ENCODE measurements at places on chromosomes 4 and X. TPM values are rescaled to one million over a fixed set of nuclear protein-coding genes. Genes with fewer than 3 reads are reported as not detected.

DNA sequence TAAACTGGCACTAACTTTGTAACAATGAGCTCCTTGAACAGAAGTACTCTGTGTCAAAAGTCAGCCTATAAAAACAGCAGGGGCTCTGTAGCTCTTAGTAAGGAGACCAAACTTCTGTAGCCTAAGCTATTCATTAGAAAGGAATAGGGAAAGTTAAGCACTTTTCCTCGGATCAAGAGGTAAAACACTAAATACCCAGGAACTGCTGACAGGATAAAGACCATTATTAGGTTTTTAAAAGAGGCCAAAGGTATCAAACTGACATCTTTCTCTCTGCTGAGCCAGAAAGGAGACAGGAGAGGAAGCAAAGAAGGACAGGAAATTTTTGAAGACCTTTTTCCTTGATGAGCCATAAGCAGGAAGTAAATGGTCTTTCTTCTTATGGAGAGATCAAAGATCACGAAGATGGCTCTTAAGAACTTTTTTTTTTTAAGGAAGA is 31.9 kb downstream of the ANAPC10 start:
- no peak for DNase-seq

- DNase-seq: no peak
These were observed 4.9 kb downstream of the SEPTIN11 start for GRCh38 chr4:76954489-76954888.

- DNase-seq: no peak
These were observed 63.5 kb downstream of the ENOPH1 start for GRCh38 chr4:82493721-82494425.

DNA sequence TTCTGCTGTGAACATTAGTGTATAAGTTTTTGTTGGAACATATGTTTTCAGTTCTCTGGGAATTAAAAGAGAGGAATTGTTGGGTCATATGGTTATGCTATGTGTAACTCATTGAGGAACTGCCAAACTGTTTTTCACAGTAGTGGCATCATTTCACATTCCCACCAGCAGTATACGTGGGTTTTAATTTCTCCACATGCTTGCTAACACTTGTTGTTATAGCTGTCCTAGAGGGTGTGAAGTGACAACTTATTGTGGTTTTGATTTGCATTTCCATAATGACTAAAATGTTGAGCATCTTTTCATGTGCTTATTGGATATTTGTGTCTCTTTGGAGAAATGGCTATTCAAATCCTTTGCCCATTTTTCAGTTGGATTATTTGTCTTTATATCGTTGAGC is 13.7 kb downstream of the APELA start:
- no peak for DNase-seq

GRCh38 chrX:52979993-52980392 is 21.7 kb upstream of the FAM156A start:
- no peak for DNase-seq

DNA sequence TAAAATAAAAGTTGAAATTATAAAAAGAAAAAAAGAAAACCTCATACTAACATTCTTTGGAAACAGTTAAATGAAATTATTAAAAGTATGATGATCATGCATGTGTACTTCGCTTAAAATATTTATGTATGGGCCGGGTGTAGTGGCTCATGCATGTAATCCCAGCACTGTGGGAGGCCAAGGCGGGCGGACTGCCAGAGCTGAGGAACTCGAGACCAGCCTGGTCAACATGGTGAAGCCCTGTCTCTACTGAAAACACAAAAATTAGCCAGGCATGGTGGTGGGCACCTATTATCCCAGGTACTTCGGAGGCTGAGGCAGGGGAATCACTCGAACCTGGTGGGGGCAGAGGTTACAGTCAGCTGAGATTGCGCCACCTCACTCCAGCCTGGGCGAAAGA is 952.2 kb upstream of the FTHL17 start:
- no peak for DNase-seq

Gene UGT2B15
- polyA plus RNA-seq: 0.75 TPM

DNA sequence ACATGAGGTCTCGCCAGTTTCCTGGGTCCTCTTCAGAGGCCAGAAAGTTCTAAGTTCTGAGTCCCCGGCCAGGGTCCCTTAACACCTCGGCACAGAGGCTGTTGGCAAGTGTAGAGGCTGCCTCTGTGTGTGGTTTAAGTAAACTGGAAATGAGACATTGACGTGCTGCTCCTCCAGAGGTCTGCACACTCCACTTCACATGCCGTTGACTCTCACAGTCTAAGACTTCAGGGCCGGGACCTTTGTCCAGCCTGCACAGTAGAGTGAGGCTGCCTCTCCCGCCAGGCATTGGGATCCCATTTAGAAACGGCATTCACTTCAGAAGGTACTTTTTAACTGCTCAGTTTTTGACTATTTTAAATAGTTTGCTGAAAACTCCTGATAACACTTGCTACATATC is 10.6 kb upstream of the TADA2B start:
- no peak for DNase-seq

- no peak for DNase-seq
These were observed 350.9 kb downstream of the CAMK2D start for GRCh38 chr4:113410686-113411085.

DNA sequence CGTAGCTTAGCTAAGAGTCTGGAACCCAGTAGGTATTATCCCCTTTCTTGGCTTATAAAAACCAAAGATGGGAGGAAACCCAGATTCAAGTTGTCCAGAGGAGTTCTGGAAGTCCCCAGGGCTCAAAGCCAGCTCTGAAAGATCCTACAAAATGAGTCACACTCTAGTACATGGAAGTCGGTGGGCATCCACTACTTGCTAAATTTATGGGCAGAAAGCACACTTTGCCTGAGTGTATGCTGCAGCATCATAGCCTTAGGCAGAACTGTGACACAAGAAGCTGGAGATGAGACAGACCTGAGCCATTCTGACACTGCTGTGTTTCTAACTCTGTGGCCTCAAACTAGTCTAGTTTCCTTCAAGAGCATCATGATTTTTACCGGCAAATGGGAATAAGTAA is 429.3 kb downstream of the AFF2 start:
- no peak for DNase-seq

Gene ARMCX1
- 33.5 TPM for polyA plus RNA-seq

GRCh38 chrX:69562904-69563578 is 52.9 kb upstream of the EDA start:
- DNase-seq: no peak

DNA sequence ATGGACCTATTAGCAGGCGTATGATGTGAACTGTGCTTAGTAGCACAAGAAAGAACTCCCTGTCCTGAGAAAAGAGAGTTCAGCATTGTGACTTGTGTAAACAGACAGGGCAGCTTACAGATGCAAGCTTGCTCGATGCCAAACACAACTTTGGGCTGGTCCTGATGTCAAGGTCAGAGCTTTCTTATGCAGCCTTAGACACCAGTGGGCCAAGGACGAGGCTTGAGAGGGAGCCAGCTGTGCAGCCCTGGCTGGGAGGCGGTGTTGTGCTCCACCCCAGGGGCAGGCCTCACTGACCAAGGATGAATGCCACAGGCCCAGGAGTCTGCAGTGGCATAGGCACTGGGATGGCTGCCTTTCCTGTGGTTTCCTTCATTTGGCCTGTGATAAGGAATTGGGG is 35.4 kb downstream of the JADE1 start:
- no peak for DNase-seq

- no peak for DNase-seq
These were observed 360.2 kb downstream of the ZIC3 start for GRCh38 chrX:137926090-137926489.

DNA sequence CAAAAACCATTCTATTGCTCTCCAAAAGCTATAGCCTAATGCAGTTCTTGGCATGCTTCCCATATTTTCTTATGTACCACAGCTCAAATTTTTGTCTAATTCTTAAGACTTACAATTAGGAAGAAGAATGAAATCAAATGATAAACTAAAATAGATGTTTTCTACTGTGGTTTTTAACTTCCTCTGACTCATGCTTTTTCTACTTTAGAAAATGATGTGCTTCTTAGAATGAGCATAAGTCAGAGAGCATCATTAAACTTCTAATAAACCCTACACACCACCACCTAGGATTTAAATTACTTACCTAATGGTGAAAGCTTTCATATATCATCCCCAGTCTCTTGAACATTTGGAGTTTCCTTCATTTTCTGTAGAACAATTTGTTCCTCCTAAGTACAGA is 217.0 kb upstream of the NDST3 start:
- no peak for DNase-seq

Gene NLGN3
- polyA plus RNA-seq: 1.2 TPM

DNA sequence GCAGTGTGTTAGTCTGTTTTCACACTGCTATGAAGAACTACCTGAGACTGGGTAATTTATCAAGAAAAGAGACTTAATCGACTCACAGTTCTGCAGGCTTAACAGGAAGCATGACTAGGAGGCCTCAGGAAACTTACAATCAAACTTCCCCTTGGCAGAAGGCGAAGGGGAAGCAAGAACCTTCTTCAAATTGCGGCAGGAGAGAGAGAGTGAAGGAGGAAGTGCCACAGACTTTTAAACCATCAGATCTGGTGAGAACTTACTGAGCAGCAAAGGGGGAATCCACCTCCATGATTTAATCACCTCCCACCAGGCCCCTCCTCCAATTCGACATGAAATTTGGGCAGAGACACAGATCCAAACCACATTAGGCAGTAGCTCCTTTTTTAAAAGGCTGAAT is 59.2 kb upstream of the LEF1 start:
- no peak for DNase-seq

Gene CXCL1
- 1.6 TPM for polyA plus RNA-seq

- DNase-seq: no peak
These were observed 42.9 kb downstream of the EVC start for GRCh38 chr4:5753766-5754528.

GRCh38 chr4:147195386-147195785 is 249.7 kb upstream of the TTC29 start:
- no peak for DNase-seq

- DNase-seq: no peak
These were observed 38.4 kb upstream of the ZNF518B start for GRCh38 chr4:10495651-10496050.

DNA sequence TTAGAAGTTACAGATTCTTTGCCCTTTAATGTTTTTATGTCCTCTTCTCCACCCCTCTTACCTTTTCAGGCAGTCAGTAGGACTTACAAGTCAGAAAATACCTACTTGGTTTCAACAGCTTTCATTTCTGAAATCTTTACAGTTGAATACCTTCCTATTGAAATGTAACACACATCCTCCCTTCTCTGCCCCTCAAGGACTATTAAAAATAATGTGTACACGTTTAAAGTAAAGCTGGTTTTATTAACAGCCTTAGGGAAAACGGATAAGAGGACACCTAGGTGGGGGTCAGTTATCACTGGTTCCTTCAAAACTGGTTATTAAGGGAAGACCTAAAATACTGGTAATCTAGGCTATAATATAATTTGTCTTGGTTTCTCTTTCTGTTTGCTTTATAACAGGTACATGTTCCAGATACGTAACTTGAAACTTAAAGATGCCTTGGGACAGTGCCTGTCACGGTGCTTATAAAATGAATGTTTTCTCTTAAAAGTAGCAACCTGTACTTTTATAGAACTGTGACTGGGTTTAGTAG is 1.8 kb downstream of the CCSER1 start:
- DNase-seq: no peak

DNA sequence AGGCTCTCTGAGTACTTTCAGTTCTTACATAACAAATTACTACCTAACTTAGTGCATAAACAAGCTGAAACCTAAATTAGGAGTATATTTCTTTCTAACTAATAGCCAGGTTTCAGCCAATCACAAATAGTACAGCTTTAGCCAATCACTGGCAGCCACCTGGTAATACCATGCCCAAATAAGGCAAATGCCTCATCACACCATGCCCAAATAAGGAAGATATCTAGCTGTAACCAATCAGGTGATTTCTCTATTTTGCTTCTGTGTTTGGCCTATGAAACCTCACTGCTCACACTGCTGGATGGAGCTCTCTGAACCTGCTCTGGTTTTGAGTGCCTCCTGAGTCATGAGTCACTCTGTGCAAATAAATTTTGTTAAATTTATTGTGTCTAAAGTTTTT is 113.5 kb downstream of the DDIT4L start:
- DNase-seq: no peak

- no peak for DNase-seq
These were observed 6.8 kb upstream of the ANOS1 start for GRCh38 chrX:8738588-8739189.

DNA sequence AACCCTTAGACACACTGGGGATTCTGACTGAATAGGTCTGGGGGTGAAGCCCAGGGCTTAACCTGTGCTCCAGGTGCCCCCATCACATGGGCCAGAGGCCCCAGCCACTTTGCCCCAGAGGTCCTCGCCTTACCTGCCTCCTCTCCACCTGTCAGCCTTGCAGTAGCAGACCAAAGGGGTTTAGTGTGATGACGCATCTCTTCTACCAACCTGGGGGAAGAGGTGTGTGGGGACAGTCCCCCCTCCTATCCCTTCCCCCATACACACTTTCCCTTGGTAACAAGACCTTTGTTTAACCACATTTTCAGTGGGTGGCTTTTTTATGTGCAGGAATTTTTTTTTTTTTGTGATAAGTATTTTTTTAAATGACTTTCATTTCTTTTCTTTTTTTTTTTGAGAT is 6.3 kb downstream of the CLCN4 start:
- no peak for DNase-seq

GRCh38 chr4:11628093-11628725 is 199.5 kb upstream of the HS3ST1 start:
- no peak for DNase-seq

- DNase-seq: no peak
These were observed 168.7 kb downstream of the DLG3 start for GRCh38 chrX:70613295-70613694.

Gene SPANXD
- not detected for polyA plus RNA-seq

- no peak for DNase-seq
These were observed 79.0 kb downstream of the AFAP1 start for GRCh38 chr4:7860600-7861163.

Gene AGTR2
- not detected for polyA plus RNA-seq

Gene RTL3
- polyA plus RNA-seq: 0.63 TPM

- DNase-seq: no peak
These were observed 32.3 kb downstream of the CYBB start for GRCh38 chrX:37812110-37812509.

DNA sequence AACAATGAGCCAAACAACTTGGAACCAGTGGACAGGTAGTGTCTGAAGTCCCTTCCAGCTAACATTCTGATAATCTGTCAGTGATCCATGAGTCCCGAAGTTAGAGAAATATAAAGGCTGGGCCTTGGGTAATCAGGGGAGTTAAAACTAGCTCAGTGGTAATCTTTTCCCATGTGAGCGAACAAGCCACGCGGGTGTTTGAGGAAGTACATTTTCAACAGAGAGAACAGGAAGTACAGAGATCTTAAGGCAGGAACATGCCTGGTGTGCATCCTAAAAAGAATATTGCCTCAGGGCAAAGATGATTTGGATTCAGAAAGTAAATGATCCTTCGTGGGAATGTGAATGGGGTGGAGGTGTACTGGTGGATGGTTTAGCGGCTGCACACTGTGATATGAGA is 42.9 kb downstream of the FNIP2 start:
- DNase-seq: no peak

Gene CLDN22
- not detected for polyA plus RNA-seq

Gene UGT2B17
- 1.3 TPM for polyA plus RNA-seq

DNA sequence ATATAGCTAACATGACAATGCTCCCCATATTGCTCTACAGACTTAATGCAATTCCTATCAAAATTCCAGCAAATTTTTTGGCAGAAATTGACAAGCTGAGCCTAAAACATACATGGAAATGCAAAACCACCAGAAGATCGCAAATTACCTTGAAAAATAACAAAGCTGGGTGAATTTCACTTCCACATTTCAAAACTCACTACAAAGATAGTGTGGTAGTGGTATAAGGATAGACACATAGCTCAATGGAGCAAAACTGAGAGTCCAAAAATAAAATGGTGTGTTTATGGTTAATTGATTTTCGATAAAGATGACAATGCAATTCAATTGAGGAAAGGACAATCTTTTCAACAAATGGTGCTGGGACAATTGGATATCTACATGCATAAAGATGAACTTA is 65.8 kb downstream of the SLC9A7 start:
- no peak for DNase-seq
